ENCODE measurements at places on chromosomes 1 and 21.

- DNase-seq, result peak; percentile 88
Observed at GRCh38 chr1:12658531-12659453, 14.9 kb downstream of the AADACL4 start.

GRCh38 chr1:219465212-219466093 is 147.5 kb downstream of the ZC3H11B start:
- DNase-seq, result peak; percentile 79

DNA sequence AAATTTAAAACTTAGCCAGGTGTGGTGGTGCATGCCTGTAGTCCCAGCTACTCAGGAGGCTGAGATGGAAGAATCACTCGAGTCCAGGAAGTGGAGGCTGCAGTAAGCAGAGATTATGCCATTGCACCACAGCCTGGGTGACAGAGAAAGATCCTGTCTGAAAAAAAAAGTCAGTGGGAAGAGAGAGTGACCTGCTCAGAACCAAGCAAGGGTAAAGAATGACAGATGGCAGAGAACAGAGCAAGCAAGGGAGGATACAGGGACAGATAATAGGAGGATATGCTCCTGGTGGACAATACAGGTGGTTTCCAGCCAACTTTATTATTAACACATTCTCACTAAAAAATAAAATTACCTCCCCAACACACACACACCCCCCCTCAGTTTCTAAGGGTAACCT is 4.6 kb upstream of the TMEM51 start:
- no peak for DNase-seq

DNA sequence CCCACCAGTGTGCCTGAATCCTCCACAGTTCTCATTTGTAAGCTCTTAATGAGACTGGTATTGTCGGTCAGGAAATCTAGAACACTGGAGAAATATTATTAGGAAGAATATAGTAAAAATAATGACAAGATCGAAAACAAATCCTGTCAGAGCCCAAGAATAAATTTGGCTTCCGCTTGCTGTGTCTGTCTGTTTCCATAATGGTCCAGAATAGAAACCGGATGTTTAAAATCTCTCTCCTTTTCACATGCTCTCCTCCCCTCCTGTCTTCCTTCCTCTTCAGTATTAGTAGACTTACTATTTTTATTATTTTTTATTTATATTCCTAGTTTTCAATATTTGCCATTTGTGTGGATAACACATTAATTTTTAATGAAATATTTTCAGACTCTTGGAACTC is 187.7 kb downstream of the SDCCAG8 start:
- DNase-seq, result no peak

DNA sequence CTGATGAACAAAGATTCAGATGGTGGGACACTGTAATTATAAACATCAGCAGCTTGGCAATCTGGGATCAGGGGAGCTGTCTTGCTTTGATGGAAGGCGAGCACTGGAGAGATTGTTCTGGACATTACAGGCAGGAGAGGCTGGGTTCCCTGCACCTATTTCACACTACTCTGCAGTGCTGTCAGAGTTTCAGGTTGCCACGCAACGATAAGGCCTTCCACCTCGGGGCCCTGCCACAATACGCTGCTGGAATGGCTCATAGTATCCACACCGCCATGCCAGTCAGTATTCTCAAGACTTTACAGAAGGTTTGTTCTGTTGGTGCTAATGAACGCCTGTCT is 96.8 kb downstream of the GLIS1 start:
- no peak for DNase-seq

- no peak for DNase-seq
Observed at GRCh38 chr1:225808136-225808535, 1.8 kb upstream of the EPHX1 start.

DNA sequence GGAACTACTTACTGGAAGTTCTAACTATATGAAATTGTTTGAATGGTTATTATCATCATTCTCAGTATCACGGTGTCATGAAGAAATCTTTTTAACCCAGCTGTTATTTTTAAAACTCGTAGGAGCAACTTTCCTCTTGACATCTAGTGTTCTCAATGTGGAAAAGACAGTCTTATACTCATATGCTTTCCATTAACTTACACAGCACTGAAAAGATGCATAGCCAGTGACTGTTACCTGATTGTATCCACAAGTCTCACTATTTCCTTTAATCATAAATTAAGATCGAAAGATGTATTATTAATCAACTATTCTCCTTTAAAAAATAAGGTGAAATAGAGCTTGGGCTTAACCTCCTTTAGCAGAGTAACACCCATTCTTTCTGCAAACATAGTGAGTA is 59.7 kb upstream of the TNFSF4 start:
- no peak for DNase-seq
